ENCODE measurements at places on chromosomes 6 and 20.
A peak's percentile ranks its signal among the peaks of the same experiment; 100 is the strongest.

- no peak for DNase-seq
Observed at GRCh38 chr6:136550045-136550329, 235 bp downstream of the MAP7 start.

GRCh38 chr6:167769408-167770190 is 57.1 kb upstream of the AFDN start:
- no peak for DNase-seq

DNA sequence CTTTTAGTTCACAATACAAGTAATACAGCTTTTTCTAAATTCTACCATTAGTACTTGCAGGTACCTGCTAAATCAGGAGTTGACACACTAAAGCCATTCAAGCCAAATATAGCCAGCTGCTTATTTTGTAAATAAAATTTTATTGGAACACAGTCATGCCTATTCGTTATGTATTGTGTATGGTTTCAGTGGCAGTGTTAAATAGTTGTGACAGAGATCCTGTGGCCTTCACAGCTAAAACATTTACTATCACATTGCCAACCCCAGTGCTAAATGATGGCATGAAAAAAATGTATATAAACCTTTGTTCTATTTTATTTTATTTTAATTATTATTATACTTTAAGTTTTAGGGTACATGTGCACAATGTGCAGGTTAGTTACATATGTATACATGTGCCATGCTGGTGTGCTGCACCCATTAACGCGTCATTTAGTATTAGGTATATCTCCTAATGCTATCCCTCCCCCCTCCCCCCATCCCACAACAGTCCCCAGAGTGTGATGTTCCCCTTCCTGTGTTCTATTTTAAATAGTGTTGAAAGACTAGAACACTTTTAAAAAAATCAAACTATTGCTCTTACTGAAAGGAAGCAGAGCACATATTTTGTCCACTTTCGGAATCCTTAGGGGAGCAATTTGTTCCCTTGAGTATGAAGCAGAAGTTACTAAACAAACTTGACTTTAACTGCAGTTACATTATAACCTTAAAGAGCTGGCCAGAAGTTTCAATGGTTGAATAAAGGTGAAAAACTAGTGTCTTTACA is 115.7 kb downstream of the PRIM2 start:
- DNase-seq: no peak

DNA sequence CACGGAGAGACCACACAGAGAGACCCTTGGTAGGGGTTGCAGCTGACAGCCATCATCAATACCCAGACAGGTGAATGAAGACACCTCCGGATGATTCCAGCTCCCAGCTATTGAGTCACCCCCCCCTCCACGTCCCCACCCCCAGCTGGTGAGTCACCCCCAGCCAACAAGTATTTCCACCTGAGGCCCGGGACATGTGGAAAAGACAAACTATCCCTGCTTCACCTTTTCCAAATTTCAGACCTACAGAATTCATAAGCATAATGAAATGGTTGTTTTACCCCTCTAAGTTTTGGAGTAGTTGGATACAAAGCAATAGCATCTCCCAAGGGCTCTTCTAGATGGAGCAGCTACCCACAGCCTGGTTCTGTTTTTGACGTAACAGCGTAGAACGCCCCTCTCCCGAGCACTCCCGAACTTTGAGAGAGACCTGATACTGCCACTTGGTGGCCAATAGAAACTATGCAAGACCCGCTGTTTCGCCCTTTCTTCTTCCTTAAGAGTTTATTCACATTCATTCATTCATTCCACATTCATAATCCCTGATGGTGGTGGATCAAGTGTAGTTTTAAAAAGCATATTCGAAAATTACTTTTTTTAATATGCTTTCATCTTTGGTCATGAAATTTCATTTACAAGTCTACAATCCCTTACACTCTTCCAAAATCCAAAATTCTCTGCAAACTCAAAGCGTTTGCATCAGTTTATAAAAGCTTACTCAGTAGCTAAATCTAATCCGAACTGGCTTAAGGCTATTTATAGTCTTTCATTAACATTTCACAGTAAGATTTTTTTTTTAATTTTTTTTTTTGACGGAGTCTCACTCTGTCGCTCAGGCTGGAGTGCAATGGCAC is 15.1 kb upstream of the PPP1R16B start:
- peak; percentile 56 for DNase-seq

DNA sequence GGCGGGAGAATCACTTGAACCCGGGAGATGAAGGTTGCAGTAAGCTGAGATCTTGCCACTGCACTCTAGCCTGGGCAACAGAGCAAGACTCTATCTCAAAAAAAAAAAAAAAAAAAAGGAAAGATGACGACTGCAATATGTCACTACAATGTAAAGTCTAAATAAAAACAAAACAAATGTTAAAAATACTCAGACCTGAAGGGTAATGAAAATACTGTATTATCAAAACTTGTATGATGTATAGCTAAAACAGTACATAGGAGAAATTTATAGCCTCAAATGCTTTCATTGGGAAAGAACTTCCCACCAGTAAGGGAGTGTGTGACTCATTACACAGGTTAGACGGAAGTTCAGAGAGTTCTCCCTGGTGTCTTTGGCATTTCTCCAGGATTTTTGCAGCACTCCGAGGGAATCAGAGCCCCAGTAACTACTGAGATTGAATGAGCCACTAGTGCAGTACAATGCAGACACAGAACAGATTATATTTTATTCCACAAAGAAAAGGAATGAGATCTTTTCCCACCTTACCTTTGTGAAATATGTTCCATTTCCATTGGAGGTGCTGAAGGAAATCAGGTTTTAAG is 12.5 kb upstream of the RALGAPB start:
- no peak for DNase-seq

DNA sequence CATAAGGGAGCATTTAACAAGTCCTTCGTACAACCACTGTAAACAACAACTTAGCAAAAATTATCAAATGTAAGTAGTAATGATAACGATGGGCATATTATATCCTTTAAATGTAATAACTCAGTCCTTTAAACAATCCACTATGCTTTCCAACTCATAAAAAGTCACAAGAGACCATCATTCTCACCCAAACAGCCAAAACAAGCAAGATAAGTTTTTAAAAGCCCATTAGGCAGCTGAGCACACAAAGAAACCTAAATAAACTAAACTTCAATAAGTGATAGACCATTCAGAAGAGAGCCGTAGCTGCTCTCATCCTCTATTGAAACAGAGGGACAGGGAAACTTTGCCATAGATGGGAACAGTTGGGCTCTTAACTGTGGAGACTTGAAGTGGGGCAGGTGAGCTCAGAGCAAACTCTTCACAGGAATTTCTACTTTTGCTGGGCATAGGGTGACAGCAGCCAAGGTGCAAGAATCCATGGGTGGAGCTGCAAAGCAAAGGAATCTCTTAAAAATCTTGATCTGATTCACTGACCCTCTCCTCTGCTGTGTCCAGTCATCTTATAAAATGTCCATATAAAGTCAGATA is 22.5 kb downstream of the RAB22A start:
- DNase-seq: no peak
